ENCODE measurements at places on chromosomes 6 and 20.
A peak's percentile ranks its signal among the peaks of the same experiment; 100 is the strongest.

GRCh38 chr6:46948699-46949098, 27.0 kb upstream of the ADGRF5 start:
- no peak for DNase-seq

GRCh38 chr6:150001295-150002008, 23.9 kb downstream of the RAET1L start:
- DNase-seq, result no peak

DNA sequence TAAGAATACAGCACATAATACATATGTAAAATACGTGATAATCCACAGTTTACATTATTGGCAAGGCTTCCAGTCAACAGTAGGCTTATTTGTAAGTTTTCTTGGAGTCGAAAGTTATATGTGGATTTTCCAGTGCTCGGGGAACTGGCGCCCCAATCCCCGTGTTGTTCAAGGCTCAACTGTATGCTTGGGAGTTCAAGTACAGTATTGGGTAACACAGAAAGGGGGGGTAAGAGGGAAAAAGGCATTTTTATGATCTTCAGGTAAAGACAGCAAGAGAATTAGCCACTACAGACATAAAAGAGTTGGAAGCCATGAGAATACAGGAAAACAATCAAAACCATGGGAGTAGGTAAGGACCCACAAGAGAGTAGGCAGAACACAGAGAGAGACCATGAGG, 16.4 kb downstream of the PSMB1 start:
- DNase-seq, result no peak

- DNase-seq, result no peak
Measured at GRCh38 chr6:151380848-151381205, 10.5 kb downstream of the ZBTB2 start.

GRCh38 chr6:36603222-36604089, 9.3 kb downstream of the SRSF3 start:
- DNase-seq, result no peak

DNA sequence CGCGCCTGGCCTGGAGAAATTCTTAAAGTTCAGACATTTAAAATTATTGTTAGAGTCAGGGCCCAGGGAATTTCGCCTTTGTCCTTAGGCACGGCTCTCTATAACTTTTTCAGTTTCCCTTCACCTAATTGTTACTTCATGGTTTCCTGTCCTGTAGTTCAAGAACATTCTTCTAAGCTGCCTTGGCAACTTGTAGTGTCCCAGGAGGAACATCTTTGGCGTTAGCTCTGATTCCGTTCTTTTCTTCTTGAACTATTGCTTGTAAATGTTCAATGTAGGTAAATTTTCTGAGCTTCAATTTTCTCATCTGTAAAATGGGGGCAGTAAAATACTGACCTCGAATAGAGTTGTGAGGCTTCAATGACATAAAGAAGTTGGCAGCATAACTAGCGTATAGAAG, 41.8 kb downstream of the TIAM2 start:
- no peak for DNase-seq

DNA sequence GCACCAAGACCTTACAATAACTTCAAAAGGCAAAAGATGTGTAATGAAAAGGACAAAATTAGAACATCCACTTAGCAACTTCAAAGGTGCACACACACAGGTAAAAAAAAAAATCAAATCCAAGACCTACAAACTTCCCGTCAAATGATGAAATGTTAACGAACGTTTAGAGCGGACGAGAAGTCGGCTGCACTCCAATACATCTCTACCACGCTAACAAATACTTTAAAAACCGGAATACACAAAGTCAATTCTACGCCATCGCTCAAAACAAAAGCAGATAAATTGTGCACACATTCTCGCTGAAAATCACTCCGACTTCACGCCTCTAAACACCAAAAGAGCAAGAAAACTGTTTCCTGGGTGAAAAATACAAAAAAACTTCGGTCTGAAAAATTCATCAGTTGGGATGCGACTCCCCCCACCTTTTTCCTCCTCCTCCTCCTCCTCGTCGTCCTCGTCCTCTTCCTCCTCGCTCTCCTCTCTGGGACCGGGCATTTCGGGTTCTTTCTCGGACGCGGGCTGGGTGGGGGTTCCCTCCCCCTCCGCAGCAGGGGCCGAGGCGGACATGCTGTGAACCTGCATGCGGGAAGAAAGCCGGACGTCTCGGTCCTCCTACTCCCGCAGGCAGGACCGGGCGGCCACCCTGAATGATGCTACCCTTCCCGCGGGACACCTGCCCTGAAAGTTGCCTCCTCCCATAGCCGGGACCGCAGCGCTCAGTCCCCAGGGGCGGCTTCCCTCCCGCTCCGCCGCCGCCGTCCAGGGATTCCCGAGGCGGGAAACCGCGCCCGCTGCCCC, 712 bp downstream of the DEK start:
- no peak for DNase-seq

- no peak for DNase-seq
Measured at GRCh38 chr6:44444853-44445252, 57.3 kb downstream of the CDC5L start.

DNA sequence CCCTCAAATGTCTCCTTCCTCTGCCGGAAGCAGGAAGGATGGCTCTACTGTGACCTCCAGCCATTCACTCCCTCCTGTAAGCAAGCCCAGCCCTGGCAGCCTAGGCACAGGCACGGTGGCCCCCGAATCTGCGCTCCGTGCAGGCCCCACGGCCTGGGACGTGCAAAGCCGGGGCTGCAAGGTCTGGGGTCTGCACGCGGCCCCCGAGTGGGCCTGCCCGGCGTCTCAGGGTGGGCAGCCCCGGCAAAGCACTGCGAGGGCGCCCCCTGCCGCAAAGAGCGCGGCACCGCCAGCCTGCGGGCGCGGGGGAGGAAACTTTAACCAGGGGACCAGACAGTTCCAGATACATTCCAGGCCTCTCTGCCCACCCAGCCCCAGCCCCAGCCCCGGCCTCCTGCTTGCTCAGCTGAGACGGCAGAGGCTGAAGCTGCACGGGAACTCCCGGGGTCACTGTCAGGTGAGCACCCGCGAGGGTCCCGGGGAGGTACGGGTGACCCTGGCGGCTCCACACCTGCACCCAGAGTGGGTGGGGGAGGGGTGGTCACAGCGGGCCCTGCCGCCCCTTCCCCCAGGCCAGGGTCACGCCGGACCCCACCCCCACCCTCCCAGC, 98.8 kb downstream of the ASXL1 start:
- no peak for DNase-seq

DNA sequence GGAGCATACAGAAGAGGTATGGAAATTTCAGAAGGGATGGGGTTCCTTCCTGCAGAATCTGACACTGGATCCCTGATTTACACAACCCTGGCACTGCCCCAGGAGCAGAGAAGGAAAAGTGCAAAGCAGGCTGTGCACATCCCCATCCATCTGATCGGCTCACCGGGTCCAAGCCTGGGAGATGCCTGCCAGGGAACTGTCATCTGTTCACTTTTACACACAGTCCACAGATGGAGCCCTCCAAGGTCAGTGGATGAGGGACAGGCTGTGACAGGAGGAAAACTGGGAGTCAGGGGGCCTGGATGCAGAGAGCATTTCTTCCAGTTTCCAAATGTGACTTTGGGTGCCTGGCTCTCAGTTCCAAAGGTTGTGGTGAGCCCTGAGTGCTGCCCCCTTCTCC, 11.0 kb upstream of the SYNDIG1 start:
- DNase-seq, result no peak

DNA sequence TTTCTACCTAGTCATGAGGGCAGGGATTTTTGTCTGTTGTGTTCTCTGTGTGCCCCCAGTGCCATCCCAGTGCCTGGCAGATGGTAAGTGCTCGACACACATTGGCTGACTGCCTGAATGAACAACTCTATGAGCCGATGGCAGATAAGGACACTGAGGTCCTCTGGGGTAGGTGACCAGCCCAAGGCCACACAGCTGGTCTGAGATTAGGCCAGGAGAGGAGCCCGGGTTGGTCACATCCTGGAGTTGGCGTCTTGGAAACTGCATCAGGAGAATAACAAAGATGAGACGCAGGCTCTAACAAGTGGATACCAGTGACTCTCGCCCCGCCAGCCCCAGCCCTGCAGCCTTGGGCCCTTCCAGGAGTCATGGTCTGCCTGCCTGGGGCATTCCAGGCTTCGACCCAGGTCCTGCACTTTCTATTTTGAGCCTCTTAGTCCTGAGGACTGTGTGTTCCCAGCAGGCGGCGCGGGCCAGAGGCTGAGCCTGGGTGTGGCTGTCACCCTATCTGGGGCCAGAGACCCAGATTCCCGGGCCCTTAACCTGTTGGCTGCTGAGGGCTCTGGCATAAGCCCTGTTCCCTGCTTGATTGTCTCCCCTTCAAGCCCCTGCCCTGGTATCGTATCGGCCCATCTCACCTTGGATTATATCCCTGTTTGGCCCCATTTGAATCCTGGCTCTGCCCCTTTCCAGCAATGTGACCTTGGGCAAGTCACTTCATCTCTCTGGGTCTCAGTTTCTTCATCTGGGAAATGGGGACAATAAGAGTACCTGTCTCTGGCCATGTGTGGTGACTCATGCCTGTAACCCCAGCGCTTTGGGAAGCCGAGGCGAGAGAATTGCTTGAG, 88.3 kb downstream of the CEBPB start:
- DNase-seq, result no peak

DNA sequence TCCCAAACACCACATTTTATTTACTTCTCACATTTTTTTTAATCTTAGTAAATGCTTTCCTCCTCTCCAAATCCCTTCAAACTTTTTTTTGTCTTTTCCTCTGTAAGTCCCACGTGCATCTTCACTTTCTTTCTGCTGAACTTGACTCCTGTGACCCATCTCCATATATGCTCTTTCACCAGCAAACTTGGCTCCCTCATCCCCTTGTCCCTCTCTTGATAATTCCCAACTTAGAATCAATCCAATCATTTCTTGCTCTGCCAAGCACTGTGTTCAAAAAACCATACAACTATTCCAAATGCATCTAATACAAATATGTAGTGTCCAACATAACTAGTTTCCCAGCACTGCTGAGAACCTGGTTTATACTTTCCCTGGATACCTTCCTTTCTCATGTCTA, 519.4 kb downstream of the HDGFL1 start:
- no peak for DNase-seq

GRCh38 chr6:137666202-137666774, 172.1 kb upstream of the OLIG3 start:
- no peak for DNase-seq

- no peak for DNase-seq
Measured at GRCh38 chr6:41685641-41686380, 47.5 kb downstream of the MDFI start.

- DNase-seq, result no peak
Measured at GRCh38 chr6:105401247-105402089, 1.4 kb downstream of the PREP start.

- no peak for DNase-seq
Measured at GRCh38 chr20:7113577-7114466, 346.3 kb downstream of the BMP2 start.

DNA sequence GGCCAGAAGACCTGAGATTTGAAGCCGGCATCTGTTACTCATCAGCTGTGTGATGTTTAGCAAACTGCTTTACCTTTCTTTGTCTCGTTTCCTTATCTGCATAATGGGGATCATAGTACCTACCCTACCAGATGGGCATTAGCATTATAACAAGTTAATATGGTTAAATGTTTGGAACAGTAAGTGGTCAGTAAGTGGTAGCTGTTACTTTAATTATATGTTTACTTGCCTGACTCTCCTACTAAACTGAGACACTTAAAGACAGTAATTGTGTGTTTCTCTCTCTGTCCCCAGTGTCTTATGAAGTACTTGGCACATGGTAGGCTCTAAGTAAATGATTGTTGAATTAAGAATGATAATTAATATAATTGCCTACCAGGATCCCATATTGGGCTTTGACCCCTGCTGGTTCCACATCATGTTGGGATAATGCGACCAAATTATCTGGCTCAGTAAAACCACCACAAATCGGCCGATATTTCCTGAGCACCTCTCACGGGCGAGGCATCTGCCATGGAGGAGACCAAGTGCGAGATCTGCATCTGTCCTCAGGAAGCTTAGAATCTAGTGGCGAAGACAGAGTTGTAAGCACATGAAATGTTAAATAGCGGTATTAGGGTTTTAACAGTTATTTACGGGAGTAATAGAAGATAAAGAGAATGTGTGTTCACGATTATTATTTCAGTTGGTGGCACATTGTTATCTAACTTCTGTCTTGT, 31.4 kb downstream of the PTK7 start:
- DNase-seq, result no peak

DNA sequence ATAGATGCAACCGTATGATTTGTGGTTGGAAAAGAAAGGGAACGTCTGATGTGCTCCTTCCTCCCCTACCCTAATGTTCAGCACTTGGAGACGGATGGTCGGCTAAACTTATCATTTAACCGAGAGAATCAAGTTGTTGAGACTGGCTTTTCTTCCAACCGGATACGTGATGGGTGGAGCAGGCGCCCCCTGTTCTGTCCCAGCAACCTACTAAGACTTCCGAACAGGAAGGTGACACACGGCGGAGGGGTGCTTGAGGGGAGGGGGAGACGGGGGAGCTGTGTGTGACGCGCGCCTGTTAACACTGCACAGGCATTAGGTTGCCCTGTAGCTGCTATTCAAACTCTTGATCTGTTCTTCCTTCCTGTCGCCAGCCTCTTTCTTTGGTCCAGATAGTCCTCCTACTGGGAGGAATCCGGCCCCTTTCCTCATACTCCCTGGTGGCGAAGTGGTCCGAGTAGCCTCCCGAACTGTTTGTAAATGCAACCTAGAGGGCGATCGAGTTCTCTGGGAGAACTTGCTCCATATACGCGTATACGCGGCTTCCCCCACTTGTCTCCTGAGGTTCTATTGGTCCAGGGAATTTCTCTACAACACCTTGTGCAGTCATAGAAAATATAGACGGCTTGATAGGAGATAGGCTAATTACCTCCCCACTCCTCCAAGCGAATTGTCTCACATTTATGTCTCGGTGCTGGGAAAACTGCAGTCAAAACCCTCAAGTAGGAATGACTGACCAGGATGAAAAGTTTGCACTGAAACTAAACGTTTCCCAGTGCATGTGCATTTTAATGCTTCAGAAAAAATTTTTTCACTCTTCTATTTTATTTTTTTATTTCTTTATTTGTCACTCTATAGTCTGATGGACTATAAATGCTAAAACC, 126.0 kb upstream of the SLC2A12 start:
- DNase-seq, result peak; percentile 84

- DNase-seq, result no peak
Measured at GRCh38 chr6:72689107-72689954, 67.5 kb downstream of the KCNQ5 start.

DNA sequence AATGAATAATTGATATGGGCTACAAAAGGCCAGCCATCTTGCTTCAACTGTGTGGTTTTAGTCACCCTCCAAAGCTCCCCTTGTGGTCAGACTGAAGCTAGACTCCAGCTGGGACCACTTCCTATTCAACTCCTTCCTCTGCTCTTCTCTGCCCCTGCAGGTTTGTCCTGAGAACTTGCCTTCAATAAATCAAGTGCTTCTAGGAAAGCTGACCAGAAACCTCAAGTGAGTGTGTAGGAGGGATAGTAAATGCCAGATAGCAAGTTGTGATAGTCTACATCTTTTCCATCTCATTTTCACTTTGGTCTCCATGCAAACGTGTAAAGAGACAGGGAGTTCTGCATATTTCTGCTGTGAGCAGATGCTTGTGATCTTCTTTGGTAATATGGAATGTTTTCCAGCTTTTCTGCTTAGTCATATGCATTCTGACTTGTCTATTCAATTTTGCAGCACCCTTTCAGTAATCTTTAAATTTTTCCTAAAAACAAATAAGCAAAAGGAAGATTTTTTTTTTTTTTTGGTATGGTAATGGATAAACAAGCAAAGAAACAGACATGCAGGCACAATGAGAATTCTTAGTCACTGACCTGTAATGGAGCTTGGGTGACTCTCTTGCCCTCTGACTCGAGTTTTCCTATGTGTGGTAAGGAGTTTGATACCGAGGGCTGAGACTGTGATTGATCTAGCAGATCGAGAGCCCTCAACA, 201.3 kb upstream of the BTBD3 start:
- DNase-seq, result no peak

- no peak for DNase-seq
Measured at GRCh38 chr6:30891450-30891723, 7.1 kb downstream of the DDR1 start.
